ENCODE measurements at places on chromosomes 11 and 22.

DNA sequence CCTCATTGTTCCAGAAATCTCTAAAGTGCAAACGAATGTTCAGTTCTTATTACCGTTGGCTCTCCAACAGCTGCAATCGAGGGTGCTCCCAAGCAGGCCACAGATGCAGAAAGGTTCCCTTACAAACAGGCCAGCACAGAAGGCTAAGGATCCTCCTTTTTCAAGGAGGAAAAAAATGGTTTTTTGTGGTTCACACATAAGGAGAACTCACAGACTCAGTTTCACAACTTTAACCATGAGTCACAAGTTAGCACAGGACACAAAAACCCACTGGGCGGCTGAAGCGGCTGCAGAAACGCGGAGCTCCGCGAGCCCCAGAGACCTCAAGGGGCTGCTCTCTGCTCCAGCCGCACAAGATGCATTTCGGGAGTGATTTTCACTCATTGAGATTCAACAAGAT, 98.2 kb upstream of the PRR5 start:
- no peak for DNase-seq

DNA sequence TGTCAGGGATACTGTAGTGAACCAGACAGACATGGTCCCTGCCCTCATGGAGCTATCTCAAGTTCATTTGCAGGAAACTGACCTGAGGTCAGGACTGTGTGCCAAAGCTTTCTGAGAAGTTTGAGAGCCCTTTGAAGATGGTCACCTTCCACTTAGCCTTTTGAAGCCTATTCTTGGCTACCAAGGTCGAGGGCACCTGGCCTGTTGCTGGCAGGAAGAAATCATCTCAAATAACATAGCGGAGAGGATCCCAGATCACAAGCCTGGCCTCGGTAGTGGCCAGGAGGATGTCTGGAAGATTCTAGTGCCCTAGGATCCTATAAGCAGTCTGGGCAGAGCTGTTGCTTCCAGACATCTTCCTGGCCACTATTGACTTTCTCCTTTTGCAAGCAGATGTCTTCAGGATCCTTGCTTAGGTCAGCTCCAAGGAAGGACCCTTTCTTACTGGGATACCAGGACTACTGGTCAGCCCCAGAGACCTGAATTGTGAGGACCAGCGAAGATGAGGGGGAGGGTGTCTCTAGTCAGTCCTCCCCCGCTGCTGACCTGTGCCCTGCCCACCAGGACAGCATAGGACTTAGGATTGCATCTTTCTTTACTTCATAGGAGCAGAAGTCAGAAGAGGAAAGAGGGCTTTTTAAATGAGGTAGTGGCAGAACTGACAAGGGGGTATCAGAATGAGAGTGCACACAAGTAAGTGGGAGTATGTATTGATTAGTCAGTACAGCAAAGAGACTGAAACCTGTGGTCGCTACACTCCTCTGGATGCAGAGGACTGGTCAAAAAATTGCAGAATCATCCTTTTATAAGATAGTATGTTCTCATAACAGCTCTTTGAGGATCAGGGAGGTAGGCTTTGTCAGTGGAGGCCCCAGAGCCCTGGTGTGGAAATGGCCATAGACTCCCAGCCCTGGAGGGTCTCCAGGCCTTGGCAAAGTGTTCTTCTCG, 94.8 kb downstream of the TEAD1 start:
- DNase-seq = no peak

DNA sequence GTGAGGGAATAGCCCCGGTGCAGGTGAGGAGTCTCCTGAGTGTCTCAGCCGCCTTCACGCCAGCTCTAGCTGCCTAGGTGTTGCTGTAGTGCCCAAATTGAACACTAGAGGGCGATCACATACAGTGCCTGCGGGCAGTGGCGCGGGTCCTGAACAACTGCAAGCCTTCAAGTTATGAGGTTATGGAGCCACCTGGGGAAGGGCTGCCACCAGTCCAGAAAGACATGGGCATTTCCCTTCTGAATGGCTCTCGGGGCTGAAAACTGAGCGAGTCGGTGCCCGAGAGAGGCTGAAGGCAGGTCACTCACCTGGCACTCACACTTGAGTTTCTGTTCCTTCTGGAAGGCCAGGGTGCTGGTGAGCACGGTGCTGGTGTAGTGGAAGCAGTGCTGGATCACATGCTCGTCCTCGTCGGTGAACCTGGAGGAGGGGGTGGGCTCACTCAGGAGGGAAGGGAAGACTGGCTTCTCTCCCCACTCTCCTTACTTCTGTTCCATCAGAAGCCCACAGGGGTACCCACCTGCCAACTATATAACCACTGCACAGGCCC, 88.4 kb downstream of the PDE2A start:
- DNase-seq = peak; percentile 67

DNA sequence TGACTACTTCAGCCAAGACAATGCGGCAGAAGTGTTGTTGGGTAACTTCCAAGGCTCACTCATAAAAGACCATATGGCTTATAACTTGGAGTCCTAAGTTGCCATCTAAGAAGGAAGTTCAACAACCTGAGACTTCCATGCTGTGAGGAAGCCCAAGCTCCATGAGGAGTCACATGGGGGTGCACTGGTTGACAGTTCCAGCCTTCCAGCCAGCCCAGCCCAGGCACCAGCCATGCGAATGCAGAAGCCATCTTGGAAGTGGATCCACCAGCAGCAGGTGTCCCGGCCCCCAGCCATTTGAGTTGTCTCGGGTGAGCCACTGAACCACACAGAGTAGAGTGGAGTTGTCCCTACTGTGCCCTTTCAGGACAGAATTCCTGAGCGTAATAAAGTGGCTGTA, 32.8 kb upstream of the WNT7B start:
- no peak for DNase-seq

GRCh38 chr11:69509846-69510390, 28.5 kb downstream of the LINC01488 start:
- DNase-seq = no peak
